ENCODE measurements at places on chromosomes 7 and 10. TPM values are rescaled to one million over a fixed set of nuclear protein-coding genes. Genes with fewer than 3 reads are reported as not detected.

OR13A1 gene
- not detected for total RNA-seq

IGF2BP3 gene
- total RNA-seq: 3.5 TPM

POP7 gene
- total RNA-seq: 51.5 TPM

PBLD gene
- total RNA-seq: 3.7 TPM

HTRA1 gene
- 44.5 TPM for total RNA-seq

APBB1IP gene
- total RNA-seq: 0.37 TPM

ADCYAP1R1 gene
- not detected for total RNA-seq

COL13A1 gene
- 35.9 TPM for total RNA-seq

SEMA3D gene
- 13.4 TPM for total RNA-seq

XRCC2 gene
- 1.6 TPM for total RNA-seq

SHLD2 gene
- 36.5 TPM for total RNA-seq

ITGB8 gene
- 3.7 TPM for total RNA-seq

FRG2B gene
- not detected for total RNA-seq

PLEKHA1 gene
- 11.9 TPM for total RNA-seq

PTF1A gene
- total RNA-seq: not detected

PRSS1 gene
- total RNA-seq: not detected

OLAH gene
- total RNA-seq: 0.25 TPM

PPP1R17 gene
- not detected for total RNA-seq

VAX1 gene
- total RNA-seq: not detected

CLEC5A gene
- not detected for total RNA-seq

PDE1C gene
- 0.12 TPM for total RNA-seq

TRIM50 gene
- total RNA-seq: not detected

RASSF4 gene
- 6.0 TPM for total RNA-seq

UROS gene
- 69.7 TPM for total RNA-seq
